ENCODE measurements at places on chromosomes 7 and 10.

- no peak for DNase-seq
Observed at GRCh38 chr10:13439313-13440184, 89.3 kb downstream of the BEND7 start.

- no peak for DNase-seq
Observed at GRCh38 chr7:142571581-142571980, 177.7 kb upstream of the PRSS1 start.

DNA sequence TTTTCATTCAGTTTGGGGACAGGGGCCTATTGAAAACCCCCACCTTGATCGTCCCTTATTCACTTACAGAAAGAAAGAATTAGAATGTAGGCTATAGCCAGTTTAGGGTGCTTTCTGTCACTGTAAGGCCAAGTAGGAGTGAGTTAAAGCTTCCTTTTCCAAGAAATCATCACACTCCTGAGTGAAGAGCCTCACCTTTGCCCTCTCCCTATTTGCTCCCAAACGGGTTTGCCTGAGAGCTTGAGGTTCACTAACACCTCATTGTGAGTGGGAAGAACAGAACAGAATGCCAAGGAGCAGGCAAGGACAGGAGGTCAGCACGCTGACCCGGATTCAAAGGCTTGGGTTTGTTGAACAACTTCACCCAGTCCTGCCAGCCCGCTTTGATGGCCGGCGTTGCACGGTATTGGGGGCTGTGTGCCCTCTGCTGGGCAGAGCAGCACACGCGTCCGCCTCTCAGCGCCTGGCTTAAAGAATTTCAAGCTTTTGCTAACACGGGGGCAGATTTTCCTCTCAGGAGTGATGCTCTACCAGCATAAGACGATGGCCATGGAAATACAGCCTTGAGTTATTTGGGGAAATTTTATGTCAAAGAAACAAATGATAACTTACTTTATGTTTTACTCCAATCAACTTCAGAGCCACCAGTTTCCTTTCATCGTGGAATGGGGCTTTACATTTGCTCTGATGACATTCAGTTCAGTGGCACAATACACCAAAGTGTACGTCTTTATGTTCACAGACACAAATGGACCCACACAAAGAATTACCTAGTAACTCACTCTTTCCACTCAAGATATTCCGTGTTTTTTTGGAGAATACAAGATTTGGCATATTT, 470.0 kb downstream of the SUGCT start:
- no peak for DNase-seq

- no peak for DNase-seq
Observed at GRCh38 chr10:103752680-103753248, 102.6 kb downstream of the SH3PXD2A start.

GRCh38 chr7:93029056-93029455, 88.7 kb downstream of the SAMD9 start:
- DNase-seq: no peak

- no peak for DNase-seq
Observed at GRCh38 chr10:91012502-91012901, 91.6 kb upstream of the ANKRD1 start.

- no peak for DNase-seq
Observed at GRCh38 chr7:144018065-144018464, 17.9 kb downstream of the OR6B1 start.

DNA sequence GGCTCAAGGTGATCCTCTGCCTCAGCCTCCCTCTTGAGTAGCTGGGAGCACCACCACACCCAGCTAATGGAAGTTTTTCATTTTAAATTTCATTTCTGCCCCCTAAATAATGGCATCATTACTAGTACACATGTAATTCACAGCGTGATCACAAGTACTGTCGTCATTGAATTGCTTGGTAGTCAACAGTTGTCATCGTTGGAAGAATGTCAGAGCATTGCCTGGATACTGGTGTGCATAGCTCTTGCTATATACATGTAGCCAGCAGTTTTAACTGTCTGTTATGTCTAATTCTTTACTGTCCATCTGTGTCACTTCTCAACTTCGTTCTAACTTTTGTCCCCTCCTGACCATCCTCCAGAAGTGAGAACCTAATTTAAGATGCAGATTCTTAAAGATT, 62.1 kb downstream of the CRPPA start:
- DNase-seq: no peak

DNA sequence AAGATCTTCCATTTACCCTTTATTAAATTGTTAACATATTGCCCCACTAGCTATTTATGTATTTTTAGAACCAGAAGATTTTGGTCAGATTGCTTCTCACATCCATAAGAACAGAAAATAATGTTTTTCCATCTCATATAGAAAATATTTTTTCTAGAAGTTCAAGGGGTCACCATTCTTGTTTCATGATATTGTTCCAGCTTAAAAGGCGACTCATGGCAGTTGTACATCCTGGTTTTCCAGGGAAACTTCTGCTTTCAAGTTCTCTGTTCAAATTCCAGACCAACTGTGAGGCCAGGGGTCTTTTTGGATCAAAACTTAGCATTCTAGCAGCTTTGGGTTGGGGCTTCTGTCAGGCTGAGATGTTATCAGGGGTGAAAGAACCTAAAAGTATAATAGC, 84.4 kb downstream of the LRRC4 start:
- no peak for DNase-seq

DNA sequence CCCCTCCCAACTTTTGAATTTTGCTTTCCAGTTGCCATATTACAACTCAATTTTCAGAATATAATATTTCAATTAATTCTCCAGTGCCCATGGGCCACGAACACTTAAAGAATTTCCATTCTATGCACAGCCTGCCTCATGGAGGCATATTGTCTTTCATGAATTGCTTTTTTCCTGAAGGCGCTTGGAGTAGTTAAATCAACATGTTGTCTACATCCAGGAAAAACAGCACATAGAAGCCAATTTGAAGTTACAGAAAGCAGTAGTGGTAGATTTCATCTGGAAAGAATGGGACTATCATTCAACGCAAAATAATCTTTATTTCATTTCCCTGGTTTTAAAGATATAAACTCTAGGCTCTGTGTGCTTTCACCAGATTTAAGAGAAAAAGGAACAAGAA, 106.0 kb downstream of the NRP1 start:
- no peak for DNase-seq

- DNase-seq: no peak
Observed at GRCh38 chr10:119360181-119360921, 153.0 kb downstream of the GRK5 start.

GRCh38 chr7:105810556-105810955, 65.8 kb downstream of the ATXN7L1 start:
- no peak for DNase-seq

DNA sequence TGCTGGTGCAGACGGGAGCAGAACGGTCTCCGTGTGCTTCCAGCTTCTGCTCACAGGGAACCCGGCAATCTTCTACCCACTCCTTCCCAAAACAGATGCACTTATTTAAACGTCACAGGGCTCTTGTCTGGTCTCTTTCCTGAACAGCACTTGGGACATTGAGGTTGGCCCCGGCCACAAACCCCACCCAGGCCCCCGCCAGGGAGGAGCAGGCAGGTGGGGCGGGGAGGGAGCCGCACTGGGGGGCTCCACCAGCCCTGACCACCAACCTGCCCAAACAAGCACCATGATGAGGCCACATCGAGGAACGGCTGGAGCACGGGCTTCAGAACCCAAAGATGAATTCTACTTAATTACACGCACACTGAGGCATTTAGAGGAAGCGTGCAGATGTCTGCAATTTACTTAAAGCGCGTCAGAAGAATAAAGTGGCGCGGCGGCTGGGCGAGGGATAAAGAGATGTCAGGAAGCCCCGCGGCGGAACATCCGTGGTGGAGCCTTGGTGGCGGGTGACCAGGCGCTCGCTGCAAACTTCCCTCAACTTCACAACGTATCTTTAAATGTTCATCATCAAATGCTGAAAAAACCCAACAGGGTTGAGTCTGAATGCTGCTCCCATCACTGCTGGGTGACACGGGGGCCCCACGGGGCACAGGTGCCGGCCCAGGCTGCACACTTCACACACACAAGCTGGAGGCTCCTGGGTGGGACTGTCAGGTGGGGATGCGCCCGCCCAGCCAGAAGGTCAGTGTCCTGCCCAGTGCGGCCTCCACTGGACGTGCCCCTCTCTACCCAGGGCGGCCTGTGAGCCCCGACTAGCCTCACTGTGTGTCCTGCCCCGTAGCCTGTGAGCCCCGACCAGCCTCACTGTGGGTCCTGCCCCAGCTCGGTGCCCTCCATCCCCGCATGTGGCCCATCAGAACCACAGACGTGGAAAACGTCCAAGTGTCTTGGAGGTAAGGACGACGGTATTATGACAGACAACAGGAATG, 279.2 kb downstream of the MAD1L1 start:
- DNase-seq: no peak

Measured in HFFc6 (cell line).